ENCODE measurements at places on chromosomes 3 and 15.

GRCh38 chr3:4980229-4981203 is 1.3 kb downstream of the BHLHE40 start:
- DNase-seq, result peak; percentile 92

- no peak for DNase-seq
Observed at GRCh38 chr15:68725736-68726135, 95.0 kb downstream of the ANP32A start.

GRCh38 chr3:186821429-186822387 is 15.4 kb upstream of the RFC4 start:
- DNase-seq, result no peak

DNA sequence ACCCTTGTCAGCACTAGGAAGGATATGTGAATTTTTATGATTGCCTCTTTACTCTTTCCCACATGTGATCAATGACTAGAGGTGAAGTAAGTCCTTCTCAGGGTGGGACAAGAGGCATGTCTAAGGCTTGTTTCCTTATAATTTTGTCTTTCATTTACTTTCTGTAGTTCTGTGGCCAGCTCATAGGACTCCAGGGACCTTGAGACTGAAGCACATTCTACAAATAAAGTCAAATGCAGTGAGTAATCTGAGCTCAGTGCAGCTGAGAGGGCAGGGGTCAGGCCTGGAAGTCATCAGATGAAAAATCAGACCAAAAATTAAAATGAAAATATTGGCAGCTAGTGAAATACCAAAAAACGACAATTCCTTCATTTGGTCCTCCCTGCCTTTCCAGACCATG is 424.7 kb upstream of the THBS1 start:
- DNase-seq, result no peak

DNA sequence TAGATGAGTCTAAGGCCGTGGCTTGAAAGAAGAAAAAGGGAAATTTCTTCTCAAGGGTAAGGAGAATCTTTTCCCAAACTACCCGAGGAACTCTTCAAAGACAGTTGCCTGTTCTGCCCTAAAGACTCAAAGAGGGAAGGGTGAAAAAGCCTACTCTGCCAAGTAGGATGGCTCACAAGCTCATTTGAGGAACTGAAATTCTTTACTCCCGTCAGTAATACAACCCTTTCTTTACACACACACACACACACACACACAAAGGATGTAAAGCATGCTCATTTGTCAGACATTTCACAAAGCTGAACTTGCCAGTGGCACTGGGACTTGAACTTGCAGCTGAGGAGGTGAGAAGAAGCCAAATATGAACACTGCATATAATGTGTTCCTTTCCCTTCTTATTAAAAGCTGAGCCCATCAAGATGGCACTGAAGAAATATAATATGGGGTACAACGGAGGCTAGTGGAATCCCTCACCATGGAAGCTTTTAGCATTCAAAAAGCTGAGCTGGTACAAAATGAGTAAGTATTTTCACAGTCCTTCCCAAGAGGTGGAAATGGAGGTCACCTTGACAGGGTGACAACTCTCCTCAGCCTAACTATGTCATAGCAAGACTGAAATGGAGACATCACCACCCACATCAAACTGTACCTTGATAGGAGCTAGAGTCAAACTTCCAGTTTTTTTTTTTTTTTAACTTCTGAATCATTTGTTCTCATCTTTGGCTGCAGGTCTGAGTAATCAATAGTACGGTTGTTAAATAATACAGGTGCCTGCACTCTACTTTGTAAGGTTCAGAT is 57.6 kb downstream of the TAFA4 start:
- no peak for DNase-seq

GRCh38 chr15:36603987-36604386 is 24.6 kb downstream of the CDIN1 start:
- no peak for DNase-seq

DNA sequence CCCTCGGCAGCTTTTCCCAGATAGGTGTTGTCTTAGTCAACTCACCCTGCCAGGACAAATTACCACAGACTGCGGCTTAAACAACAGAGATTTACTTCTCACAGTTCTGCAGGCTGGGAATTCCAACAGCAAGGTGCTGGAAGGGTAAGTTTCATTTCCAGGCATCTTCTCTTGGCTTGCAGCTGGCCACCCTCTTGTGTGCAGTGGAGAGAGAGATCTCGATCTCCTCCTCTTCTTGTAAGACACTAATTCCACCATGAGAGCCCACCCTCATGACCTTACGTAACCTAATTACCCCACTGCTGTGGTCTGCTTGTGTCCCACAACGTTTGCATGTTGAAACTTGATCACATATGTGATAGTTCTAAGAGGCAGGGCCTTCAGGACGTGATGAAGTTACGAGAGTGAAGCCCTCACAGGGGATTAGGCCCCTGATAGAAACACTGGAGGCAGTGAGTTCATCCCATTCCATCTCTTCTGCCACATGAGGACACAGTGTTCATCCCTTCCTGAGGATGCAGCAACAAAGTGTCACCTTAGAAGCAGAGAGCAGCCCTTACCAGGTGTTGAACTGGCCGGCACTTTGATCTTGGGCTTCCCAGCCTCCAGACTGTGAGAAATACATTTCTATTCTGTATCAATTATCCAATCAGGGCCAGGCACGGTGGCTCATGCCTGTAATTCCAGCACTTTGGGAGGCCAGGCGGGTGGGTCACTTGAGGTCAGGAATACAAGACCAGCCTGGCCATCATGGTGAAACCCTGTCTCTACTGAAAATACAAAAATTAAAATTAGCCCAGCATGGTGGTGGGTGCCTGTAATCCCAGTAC is 247.7 kb downstream of the PLCL2 start:
- no peak for DNase-seq

GRCh38 chr3:14870783-14871060 is 52.0 kb downstream of the FGD5 start:
- no peak for DNase-seq

DNA sequence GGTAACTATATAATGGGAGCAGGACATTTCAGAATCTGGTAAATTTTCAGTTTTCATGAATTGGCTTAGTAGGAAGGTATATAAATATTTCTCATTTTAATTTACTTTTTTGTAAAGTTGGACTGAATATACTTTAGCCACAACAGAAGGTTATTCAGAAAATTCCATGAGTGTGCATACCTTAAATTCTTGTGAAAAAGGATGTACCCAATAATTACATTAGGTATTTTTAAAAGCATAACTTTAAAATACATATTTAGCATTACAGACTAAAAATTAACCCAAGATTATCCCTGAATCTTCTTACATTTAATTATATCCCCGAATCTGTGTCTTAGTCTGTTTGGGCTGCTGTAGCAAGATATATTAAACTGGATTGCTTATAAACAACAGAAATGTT is 24.9 kb upstream of the ATP11B start:
- DNase-seq, result no peak

DNA sequence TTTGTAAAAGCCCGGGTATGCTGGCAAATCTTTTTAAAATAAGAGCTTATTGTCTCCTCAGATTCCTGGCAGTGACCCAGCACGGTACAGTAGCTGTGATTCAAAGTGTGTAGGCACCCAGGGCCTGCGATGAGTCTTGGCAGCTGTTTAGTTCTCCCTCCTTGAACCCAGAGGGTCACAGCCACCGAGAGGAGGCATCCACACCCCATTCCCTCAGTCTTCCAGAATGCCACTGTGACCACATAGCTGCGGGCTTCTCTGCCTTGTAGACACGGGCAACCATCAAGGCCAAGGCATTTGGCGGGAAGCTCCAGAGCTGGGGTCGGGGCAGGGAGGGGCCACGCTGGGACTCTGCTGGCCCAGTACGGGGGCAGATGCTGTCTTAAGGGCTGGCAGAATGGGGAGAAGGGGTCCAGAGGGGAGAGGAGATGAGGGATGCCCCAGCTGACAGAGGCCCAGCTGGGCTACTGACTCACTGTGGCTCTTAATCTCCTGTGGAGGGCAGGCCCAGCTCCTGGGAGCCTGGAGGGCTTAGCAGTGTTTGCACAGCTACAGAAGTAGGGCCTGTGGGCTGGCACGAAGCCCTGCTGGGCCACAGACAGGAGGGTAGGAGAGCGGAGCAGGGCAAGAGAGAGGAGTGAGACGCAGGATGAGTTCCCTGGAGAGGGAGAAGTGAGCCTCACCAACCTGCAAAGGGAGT is 68.8 kb upstream of the DLG1 start:
- DNase-seq, result no peak

Measured in CD8-positive, alpha-beta memory T cell (primary cell).